WTC11 (cell line): ENCODE measurements at places on chromosomes 11 and 22. TPM values are rescaled to one million over a fixed set of nuclear protein-coding genes. Genes with fewer than 3 reads are reported as not detected.

Gene SYT8
- total RNA-seq, result 0.37 TPM in 1 of 3 replicates, not detected in the others

Gene FJX1
- 8.3 to 12.0 TPM (median 11.0 TPM) in 3 replicates for total RNA-seq

Gene OR4A16
- total RNA-seq, result not detected in 3 replicates

Gene ARHGAP20
- 0.07 to 0.15 TPM (median 0.07 TPM) in 3 replicates for total RNA-seq

Gene LRRN4CL
- 0.16 to 0.39 TPM (median 0.23 TPM) in 3 replicates for total RNA-seq

Gene CSRP3
- not detected in 3 replicates for total RNA-seq

Gene GDPD4
- not detected in 3 replicates for total RNA-seq

Gene PICK1
- 28.1 to 33.4 TPM (median 28.2 TPM) in 3 replicates for total RNA-seq

Gene EXPH5
- total RNA-seq, result 8.1 to 11.2 TPM (median 9.2 TPM) in 3 replicates

Gene SERPING1
- total RNA-seq, result 49.1 to 51.8 TPM (median 50.2 TPM) in 3 replicates

Gene RPS3
- 3,967 to 4,516 TPM (median 4,446 TPM) in 3 replicates for total RNA-seq

Gene CDK2AP2
- 47.6 to 53.1 TPM (median 52.5 TPM) in 3 replicates for total RNA-seq

Gene GRIK4
- total RNA-seq, result 2.9 to 3.6 TPM (median 3.3 TPM) in 3 replicates

Gene OSBP
- total RNA-seq, result 38.3 to 45.4 TPM (median 38.8 TPM) in 3 replicates

Gene FAM227A
- 3.8 to 6.3 TPM (median 6.0 TPM) in 3 replicates for total RNA-seq

Gene CD248
- 2.6 to 2.8 TPM (median 2.7 TPM) in 3 replicates for total RNA-seq

Gene CSNK2A3
- 0.96 to 1.4 TPM (median 1.1 TPM) in 3 replicates for total RNA-seq

Gene FOLR2
- not detected in 3 replicates for total RNA-seq

Gene NRXN2
- 8.0 to 10.4 TPM (median 8.6 TPM) in 3 replicates for total RNA-seq

Gene APOL4
- total RNA-seq, result 0.07 to 0.31 TPM in 2 of 3 replicates, not detected in the other

Gene OR51I1
- not detected in 3 replicates for total RNA-seq

Gene BEST1
- total RNA-seq, result 0.17 to 0.32 TPM (median 0.21 TPM) in 3 replicates

Gene MMP8
- not detected in 3 replicates for total RNA-seq

Gene UPK3A
- total RNA-seq, result 0.23 to 0.62 TPM (median 0.37 TPM) in 3 replicates

Gene TMEM86A
- 1.3 to 1.7 TPM (median 1.6 TPM) in 3 replicates for total RNA-seq

Gene PRPF19
- total RNA-seq, result 103 to 116 TPM (median 105 TPM) in 3 replicates

Gene TMEM123
- 102 to 116 TPM (median 114 TPM) in 3 replicates for total RNA-seq

Gene VSIG2
- total RNA-seq, result 0.46 to 0.79 TPM (median 0.71 TPM) in 3 replicates

Gene YDJC
- 39.1 to 42.1 TPM (median 39.8 TPM) in 3 replicates for total RNA-seq

Gene IGF2
- 1.5 to 2.7 TPM (median 2.6 TPM) in 3 replicates for total RNA-seq

Gene APOL6
- 0.17 to 0.27 TPM (median 0.21 TPM) in 3 replicates for total RNA-seq
